ENCODE measurements at places on chromosomes 3 and 15.
A peak's percentile ranks its signal among the peaks of the same experiment; 100 is the strongest.

DNA sequence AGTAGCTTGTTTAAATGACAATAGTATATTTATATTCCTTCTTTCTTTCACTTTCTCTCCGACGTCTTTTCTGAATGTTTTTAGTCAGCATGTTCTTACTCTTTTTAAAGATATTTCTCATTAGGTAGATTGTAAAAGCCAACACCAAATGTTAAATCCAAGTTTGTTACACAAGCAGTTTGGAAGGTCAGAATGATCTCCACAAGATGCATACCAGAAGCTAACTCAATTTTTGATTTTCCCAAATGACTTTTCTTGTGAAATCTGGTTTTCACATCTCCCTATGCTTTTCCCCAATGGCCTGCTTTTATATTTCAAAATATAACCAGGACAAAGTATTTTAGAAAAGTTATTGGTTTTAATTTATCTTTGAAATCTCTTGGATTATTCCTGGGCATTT, 49.7 kb upstream of the TPRG1 start:
- DNase-seq, result no peak

- no peak for DNase-seq
Observed at GRCh38 chr3:170274641-170275040, 52.4 kb downstream of the PRKCI start.

- no peak for DNase-seq
Observed at GRCh38 chr15:26873846-26874245, 7.0 kb downstream of the GABRA5 start.

DNA sequence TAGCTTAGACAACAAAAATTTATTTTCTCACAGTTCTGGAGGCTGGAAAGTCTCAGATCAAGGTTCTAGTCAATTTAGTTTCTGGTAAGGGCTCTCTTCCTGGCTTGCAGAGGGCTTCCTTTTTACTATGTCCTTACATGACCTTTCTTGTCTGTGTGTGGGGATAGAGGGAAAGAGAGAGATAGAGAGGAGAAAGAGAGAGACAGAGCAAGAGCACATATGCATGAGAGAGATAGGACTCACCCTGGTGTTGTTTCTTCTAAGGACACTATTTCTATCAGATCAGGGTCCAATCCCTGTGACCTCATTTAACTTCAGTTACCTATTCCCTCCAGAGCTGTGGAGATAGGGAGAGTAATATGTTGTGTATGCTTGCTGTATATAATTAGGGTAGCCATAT, 44.9 kb upstream of the TEX9 start:
- no peak for DNase-seq

GRCh38 chr15:86611417-86612040, 531.9 kb downstream of the AGBL1 start:
- DNase-seq, result no peak

GRCh38 chr3:129829640-129830039, 63.9 kb downstream of the TMCC1 start:
- DNase-seq, result peak; percentile 92

DNA sequence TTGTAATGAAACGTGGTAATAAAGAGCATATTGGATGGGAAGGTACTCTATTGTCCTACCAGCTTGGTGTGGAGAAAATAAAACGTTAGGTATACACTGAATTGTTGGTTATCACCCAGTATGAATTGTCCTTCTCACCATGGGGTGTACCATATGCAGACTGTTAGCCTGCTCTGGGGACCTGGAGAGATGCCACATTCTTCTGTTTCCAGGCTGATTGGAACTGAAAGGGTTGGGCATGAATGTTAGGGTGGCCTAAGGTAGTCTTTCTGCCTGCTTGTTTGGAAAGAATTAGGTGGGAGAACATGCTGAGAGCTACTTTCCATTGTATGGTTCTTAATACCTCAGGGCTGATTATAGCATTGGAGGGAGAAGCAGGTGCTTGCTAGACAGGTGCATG, 340.6 kb downstream of the PTPRG start:
- no peak for DNase-seq

GRCh38 chr3:7581831-7582230, 720.9 kb downstream of the GRM7 start:
- no peak for DNase-seq

- DNase-seq, result no peak
Observed at GRCh38 chr15:64990168-64990470, 405 bp upstream of the SPG21 start.

DNA sequence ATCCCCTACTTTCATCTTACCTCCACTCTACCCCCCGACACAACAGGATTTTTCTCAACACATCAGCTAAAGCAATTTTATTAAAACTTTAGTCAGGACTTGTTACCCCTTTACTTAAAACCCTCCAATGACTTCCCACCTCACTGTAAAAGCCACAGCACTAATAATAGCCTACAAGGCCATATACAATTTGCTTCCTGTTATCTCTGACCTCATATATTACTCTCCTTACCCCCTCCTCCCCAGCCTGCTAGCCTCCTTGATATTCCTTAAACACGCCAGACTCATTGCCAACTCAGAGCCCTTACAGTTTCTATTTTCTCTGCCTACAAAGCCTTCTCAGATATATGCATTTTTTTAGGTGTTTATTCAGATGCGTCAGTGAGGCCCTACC, 54.4 kb downstream of the DCUN1D1 start:
- no peak for DNase-seq

DNA sequence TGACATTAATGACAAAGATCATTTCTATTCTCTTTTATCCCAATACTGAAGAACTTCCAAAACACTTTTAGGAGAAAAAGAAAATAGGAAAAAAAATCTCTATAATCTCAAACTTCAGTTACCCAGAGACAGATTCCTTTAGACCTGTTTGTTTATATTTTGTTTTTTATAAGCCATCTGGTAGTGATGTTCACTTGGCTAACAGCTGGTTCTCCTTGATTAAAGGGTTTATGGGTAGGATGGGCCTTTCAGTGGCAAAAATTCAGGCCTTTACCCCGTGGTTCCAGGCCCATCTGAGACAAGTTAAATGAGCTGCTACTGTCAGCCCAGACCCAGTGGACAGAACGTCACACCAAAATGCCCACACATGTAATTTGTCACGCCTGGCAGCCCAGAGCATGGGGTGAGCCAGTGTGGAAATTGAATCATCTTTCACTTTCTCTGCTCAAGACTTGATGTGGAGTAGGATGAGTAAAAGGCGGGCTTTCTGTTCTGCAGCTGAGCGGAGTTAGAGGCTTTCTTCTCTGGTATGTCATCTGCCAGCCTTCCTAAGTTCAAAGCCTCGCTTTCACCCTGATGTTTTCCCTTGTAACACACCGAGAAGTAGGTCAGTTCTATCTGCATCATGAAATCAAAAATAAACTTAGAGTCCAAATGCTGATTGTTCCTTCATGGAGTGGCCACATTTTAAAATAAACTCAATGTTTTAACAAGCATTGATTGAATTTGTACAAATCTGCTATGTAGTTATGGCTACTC, 62.5 kb upstream of the SKOR1 start:
- DNase-seq, result peak; percentile 26

- peak; percentile 77 for DNase-seq
Observed at GRCh38 chr3:37163262-37164015, 10.9 kb downstream of the LRRFIP2 start.

GRCh38 chr3:40623567-40623966, 98.8 kb downstream of the ZNF621 start:
- no peak for DNase-seq

- no peak for DNase-seq
Observed at GRCh38 chr3:139687431-139687830, 9.7 kb upstream of the NMNAT3 start.

DNA sequence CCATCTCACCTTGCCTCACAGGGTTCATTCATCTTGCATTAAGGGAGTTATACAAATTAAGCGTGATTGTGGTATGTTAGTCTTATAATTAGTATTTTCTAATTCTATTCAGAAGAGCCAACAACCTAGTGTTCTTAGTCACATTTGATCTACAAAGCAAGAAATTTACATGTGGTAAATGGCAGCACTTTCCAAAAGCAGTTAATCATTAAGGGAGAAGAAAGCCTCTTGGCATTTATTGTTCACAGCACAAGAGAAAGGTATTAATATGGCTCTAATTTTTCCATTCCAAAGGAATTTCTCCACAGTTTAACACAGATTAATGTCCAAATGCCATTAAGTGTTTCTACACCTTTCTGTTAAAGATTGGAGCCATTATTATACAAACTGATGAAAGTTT, 1077.1 kb downstream of the ZPLD1 start:
- no peak for DNase-seq

- DNase-seq, result no peak
Observed at GRCh38 chr3:193831495-193832455, 238.8 kb downstream of the OPA1 start.

- no peak for DNase-seq
Observed at GRCh38 chr3:164174059-164174458, 904.2 kb downstream of the SI start.

GRCh38 chr3:14016900-14017475, 107.7 kb downstream of the CHCHD4 start:
- no peak for DNase-seq

All from adipocyte (in vitro differentiated cells).